ENCODE measurements at places on chromosomes 16 and 17. TPM values are rescaled to one million over a fixed set of nuclear protein-coding genes. Genes with fewer than 3 reads are reported as not detected.

GRCh38 chr17:78769196-78769773, 12.8 kb downstream of the CYTH1 start:
- DNase-seq: no peak

- DNase-seq: no peak
These were observed 6.6 kb upstream of the MIF4GD start for GRCh38 chr17:75277664-75278071.

The FGF11 gene
- total RNA-seq: 19.7 TPM

GRCh38 chr16:28326881-28327610, 34.7 kb downstream of the SBK1 start:
- DNase-seq: peak; percentile 78

- no peak for DNase-seq
These were observed 61.2 kb downstream of the CLEC16A start for GRCh38 chr16:11005611-11005975.

All from endothelial cell (in vitro differentiated cells).